SHP77 (cell line): ENCODE measurements at places on chromosomes 1 and 21.

GRCh38 chr1:153880962-153881361 is 41.8 kb downstream of the GATAD2B start:
- peak; percentile 99 for DNase-seq

DNA sequence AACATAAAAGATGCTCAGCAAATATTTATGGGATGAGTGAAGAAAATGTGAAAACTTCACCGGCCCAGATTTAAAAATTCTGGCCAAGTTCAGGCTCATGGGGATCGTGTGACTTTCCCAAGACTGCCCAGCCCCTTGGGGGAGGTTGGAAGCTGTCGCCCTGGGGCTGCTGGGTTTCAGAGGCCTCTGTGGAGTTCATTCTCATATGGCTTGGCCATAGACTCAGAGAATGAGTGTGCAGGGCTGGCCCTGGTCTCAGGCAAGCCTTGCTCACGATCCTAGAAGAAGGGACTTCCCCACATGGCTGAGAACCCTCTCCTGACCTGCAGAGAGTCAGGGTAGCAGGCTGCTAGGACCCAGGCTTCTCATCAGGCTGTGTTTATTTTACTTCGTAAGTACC is 24.6 kb downstream of the PADI2 start:
- no peak for DNase-seq

DNA sequence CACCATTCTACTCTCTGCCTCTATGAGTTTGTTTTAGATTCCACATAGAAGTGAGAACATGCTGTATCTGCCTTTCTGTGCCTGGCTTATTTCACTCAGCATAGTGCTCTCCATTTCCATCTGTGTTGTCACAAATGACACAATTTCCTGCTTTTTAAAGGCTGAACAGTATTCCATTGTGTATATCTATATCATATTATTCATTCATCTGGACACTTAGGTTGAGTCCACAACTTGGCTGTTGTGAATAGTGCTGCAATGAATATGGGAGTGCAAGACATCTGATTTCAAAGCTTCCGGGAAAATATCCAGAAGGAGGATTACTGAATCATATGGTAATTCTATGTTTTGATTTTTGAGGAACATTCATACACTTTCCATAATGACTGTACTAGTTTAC is 20.1 kb upstream of the DONSON start:
- DNase-seq: no peak

- no peak for DNase-seq
These were observed 46.1 kb upstream of the TARS2 start for GRCh38 chr1:150441121-150441520.

GRCh38 chr1:182910143-182910542 is 42.8 kb downstream of the SHCBP1L start:
- peak; percentile 25 for DNase-seq

DNA sequence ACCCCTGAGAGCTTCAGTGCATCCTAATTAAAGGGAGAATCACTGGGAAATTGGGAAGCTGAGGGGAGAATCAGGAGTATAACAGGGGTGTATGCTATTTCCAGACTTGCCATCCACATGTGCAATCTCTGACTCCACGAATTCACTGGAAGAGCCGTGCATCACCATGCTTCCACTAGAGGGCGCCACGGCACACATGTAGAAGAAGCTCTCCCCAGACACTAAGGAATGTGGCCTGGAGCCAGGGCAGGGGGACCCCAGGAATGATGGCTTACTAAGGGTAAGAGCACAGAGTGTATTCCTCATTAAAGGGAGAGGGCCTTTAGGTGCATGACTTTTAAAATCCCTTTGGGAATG is 81.5 kb downstream of the ABCA4 start:
- DNase-seq: peak; percentile 86

- no peak for DNase-seq
These were observed 75.2 kb downstream of the PAX7 start for GRCh38 chr1:18705811-18706210.

DNA sequence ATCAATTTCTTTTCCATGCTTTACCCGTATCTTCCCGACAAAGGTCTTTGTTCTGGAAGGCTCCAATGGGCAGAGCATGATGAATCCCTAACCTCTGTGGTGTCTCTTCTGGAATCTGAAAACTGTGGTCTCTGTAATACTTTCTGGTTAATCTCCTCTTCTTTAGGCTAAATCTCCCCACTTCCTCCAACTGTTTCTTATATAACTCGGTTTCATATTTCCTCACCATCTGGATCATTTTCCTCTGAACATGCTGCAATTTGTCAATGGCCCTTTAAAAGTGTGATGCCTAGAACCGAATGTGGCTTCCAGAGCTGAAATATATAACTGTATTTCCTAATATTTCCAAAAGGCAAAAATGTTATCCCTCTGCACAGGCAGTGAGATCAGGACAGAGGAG is 66.1 kb downstream of the ALG14 start:
- no peak for DNase-seq

DNA sequence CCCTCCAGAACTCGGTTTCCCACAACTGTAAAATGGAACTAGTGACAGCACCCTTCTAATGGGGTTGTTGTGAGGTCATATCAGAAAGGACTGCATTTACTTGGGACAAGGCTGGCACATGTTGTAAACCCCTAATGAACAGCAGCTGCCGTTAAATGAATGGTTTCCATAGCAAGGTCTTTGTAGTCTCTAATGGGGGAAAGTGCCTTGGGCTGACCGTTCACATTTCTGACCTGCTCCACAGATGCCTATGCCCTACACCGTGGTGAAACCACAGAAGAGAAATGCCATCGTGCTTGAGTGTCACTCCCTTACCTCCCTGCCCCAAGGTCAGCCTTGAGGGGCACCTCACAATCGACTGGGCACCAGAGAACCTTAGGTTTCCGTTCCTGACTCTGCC is 143.1 kb downstream of the ZSCAN20 start:
- DNase-seq: no peak

- no peak for DNase-seq
These were observed 7.8 kb downstream of the NUAK2 start for GRCh38 chr1:205313563-205314308.

GRCh38 chr1:54546651-54547401 is 1.2 kb upstream of the ACOT11 start:
- DNase-seq: no peak

GRCh38 chr1:178928041-178928440 is 57.2 kb upstream of the ANGPTL1 start:
- DNase-seq: no peak

GRCh38 chr1:187465441-187465840 is 636.7 kb downstream of the PLA2G4A start:
- peak; percentile 51 for DNase-seq

DNA sequence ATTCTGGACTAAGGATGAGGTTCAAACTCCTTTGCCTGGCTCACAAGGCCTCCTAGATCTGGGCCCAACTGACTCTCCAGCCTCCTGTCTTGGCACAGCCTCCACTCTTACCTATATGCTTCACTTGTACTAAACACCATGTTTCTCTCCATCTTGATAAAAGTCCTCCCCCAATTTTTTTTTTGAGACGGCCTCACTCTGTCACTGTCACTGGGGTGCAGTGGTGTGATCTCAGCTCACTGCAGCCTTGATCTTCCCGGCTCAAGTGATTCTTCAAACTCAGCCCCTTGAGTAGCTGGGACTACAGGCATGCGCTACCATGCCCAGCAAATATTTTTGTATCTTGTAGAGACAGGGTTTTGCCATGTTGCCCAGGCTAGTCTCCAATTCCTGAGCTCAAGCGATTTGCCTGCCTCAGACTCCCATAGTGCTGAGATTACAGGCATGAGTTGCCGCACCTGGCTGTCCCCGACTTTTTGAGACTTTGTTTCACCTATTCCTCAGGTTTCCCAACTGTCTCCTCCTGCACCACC is 39.7 kb downstream of the CD34 start:
- DNase-seq: no peak

- no peak for DNase-seq
These were observed 298.2 kb upstream of the LRRC7 start for GRCh38 chr1:69269491-69269890.

GRCh38 chr1:226444901-226445300 is 37.0 kb upstream of the PARP1 start:
- DNase-seq: no peak

DNA sequence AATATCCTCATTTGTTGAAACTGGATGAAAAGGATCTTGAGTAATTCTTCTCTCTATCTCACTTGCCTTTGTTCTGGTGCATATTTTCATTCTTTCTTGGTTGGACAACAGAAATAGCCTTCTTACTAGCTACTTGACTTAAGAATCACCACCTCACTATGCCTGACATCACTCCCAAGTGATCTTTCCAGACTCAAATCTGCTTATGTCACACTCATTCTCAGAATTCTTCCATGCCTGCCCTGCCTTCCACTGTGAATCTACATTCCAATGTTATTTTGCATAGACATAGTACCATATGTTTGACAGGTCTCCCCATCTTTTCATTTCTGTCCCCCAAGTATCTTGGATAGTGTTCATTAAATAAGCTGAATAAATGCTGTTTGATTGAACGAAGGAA is 78.5 kb upstream of the DPYD start:
- DNase-seq: no peak

GRCh38 chr1:161973924-161974845 is 49.5 kb downstream of the OLFML2B start:
- DNase-seq: no peak

DNA sequence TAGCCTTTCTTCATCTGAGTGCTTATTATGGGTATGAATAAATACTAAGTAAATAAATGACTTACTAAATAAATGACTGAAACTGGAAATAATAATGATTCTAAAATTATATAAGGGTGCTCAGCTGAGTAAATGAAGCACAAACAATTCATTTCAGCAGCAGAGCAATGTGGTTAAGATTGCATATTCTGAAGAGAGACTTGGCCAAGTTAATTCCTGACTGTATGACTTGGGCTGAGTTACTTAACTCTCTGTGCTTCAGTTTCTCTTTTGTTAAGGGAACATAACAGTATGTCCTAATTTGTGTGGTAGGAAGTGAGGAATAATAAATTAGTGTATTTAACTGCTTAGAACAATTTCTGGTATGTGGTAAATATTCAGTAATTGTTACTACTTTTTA is 19.1 kb downstream of the AGL start:
- DNase-seq: no peak

GRCh38 chr1:119968068-119968492 is 71.8 kb upstream of the ADAM30 start:
- peak; percentile 29 for DNase-seq

- no peak for DNase-seq
These were observed 182.1 kb upstream of the LMO4 start for GRCh38 chr1:87146538-87146937.

GRCh38 chr1:2570332-2570731 is 14.2 kb downstream of the TNFRSF14 start:
- no peak for DNase-seq

DNA sequence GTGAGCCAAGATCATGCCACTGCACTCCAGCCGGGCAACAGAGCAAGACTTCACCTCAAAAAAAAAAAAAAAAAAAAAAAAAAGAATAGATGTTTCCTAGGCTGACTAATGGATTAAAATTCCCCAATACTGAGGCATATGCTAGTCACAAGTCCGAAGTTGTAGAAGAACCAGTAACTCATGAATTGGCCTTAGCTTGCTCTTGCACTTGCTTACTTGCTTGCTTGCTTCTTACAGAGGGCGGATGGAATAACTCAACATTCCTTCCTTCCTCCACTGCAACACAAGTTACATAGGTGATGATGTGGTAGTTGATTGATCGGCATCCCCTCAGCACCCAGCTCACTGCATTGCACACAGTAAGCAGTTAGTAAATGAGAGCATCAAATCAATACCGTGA is 2.8 kb upstream of the TARS2 start:
- no peak for DNase-seq

GRCh38 chr21:42839271-42840231 is 39.8 kb downstream of the WDR4 start:
- DNase-seq: no peak

GRCh38 chr1:221839782-221840395 is 98.0 kb upstream of the DUSP10 start:
- no peak for DNase-seq

GRCh38 chr1:209893751-209894150 is 44.3 kb upstream of the SYT14 start:
- no peak for DNase-seq

- DNase-seq: no peak
These were observed 42.7 kb downstream of the DENND2C start for GRCh38 chr1:114627107-114627506.

GRCh38 chr1:22563671-22564602 is 648 bp downstream of the EPHA8 start:
- no peak for DNase-seq

DNA sequence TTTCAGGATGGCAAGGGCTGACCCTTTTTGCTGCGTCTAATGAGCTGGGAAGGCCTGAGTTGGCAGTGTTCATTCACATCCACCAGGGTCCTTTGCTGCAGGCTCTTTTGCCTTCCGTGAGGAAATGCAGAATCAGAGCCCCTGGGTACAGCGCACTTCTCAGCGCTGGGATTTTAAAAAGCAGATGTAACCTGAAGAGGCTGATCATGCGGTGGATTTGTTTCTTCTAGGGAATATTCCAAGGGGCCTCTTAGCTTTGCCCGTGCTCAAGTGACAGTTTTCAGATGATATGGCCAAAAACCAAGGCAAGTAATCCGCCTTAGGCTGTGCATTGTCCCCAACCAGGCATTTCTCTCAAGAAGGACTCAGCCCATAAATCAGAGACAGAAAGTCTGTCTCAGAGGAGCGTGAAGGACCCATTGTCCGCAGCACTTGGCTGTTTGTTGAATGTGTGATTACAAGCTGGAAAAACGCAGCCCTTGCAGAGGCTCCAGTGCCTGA is 237.6 kb downstream of the PTPRC start:
- DNase-seq: no peak

GRCh38 chr1:4256351-4256750 is 356.3 kb upstream of the C1orf174 start:
- DNase-seq: no peak

GRCh38 chr1:10210841-10211804 is 753 bp downstream of the KIF1B start:
- peak; percentile 54 for DNase-seq

- no peak for DNase-seq
These were observed 71.0 kb downstream of the NENF start for GRCh38 chr1:212503714-212504113.

- DNase-seq: no peak
These were observed 8.3 kb downstream of the TSACC start for GRCh38 chr1:156346636-156347035.

DNA sequence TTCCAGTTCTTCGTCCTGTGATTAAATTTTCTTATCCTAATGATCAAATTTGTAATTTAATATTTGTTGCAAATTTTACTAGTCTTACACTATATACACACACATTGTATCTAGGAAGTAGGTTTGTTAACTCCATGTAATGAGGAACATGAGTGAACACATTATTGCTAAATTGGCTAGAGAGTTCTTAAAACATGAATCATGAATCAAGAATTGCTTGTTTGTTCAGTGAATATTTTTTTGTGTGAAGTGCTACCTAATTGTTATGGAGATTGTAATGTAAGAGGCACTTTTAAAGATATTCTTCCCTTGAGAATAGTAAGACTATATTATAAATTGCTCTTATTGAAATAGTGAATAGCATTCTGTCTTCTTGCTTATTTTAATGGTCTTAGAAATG is 4.6 kb downstream of the GPSM2 start:
- no peak for DNase-seq

- no peak for DNase-seq
These were observed 106.2 kb downstream of the UCK2 start for GRCh38 chr1:165933446-165934170.

GRCh38 chr1:40341491-40342380 is 24.6 kb upstream of the COL9A2 start:
- no peak for DNase-seq
